ENCODE measurements at places on chromosomes 6 and 20.

GRCh38 chr6:30071081-30071818 is 4.3 kb downstream of the PPP1R11 start:
- no peak for DNase-seq

DNA sequence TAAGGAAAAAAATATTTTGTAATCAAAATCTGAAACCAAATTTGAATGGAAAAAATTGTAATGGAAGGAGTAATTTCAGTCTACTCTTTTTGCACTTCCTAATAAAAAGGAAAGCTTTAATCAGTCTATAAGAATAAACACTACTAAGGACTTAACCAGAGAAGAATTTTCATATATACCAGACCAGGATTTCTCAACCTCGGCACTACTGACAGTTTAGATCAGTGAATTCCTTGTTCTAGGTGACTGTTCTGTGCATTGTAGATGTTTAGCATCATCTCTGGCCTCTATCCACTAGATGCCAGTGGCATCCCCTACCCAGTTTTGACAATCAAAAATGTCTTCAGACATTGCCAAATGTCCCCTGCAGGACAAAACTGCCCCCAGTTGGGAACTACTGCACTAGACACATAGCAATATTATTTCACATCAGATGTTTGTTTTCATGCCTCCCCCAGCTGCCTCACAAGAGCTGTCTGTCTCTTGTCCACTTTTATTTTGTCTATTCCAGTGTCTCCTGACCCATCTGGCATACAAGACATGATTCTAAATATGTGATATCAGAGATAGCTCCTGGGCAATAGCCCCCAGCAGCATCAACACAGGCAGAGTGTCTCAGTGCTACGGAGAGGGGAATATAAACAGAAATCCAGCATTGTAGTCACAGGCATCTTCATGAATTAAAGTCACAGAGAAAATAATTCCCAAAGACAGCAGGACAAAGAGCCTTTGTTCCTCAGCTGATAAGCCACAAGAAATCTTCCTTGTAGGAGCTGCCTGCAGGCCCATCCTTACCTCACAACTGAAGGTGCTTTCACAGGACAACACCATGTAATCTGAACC is 27.0 kb downstream of the DNAAF9 start:
- DNase-seq, result no peak

GRCh38 chr6:113065611-113066010 is 718.5 kb downstream of the RFPL4B start:
- no peak for DNase-seq

GRCh38 chr6:7848229-7848628 is 62.4 kb downstream of the TXNDC5 start:
- no peak for DNase-seq

- no peak for DNase-seq
These were observed 18.9 kb upstream of the TRAM2 start for GRCh38 chr6:52595796-52596130.

DNA sequence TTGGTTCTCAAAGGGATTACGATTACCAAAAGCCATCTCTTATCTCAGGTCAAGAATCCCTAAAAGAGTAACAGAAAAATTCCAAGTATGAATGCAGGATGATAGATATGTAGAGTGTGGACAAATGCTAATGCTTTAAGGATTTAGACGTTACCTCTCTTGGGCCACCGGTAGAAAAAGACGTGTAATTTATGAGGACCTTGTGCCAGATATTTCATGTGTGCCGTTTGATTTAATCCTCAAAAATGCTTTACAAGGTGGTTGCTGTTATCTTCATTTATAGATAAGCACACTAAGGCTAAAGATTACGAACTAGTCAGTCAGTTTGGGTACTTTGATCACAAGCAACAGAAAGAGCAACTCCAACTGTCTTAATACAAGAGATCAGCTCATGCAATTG is 370.8 kb upstream of the JAG1 start:
- DNase-seq, result no peak
